ENCODE measurements at places on chromosomes 5 and 9.
A peak's percentile ranks its signal among the peaks of the same experiment; 100 is the strongest.

DNA sequence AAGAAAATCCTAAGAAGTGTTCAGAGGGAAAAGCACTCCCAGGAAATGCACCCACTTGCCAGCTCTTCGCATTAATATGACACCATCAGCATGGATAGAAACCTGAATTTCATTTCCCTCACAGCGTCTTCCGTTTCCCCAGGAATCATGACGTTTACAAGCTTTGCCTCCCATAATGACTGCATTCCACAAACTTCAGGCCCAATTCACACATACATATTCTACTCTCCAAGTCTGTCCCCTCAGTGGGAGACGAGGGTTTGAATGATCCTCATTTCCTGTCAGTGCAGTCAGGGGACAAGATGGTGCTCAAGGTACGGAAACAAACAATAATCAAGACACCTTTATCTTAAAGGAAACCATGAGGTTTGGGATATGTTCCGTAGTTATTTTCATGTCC is 44.9 kb upstream of the MAN2A1 start:
- no peak for DNase-seq

GRCh38 chr9:23537192-23538066 is 288.6 kb downstream of the ELAVL2 start:
- no peak for DNase-seq

GRCh38 chr5:171615705-171616640 is 169.6 kb upstream of the SMIM23 start:
- no peak for DNase-seq

DNA sequence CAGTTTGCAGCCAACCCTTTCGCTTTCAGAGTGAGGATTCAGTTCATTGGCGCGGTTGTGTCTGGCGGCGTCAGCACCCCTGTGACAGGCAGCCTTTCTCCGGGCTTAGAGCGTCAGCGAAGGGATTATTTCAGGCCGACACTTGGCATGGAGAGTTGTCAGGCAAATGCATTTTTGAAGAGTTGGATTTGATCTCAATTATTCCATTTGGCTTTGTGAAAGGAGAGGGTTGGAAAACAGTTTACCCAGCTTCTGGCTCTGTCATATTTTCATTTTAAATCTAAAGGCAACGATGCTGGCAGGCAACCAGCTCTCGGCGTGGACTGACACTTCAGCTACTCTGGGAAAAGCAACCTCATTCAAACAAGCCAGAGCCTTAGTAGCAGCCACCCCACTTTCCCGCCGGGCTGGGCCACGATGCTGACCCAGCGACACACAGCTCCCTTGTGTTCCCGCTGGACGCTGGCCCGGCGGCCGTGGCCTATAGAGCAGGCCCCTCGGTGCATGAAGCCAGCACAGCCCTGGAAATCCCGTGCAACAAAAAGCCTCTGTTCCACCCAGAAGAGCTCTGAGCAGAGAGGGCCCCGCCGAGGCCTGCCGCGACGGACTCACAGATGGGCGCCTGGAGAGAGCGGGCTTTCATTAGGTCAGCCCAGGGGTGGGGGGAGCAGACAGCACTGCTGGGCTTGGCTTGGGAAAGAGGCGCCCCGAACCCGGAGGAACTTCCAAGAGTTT is 28.9 kb upstream of the LPCAT1 start:
- no peak for DNase-seq

- DNase-seq, result peak; percentile 56
Observed at GRCh38 chr9:35675732-35676392, 2.1 kb downstream of the CA9 start.

- DNase-seq, result no peak
Observed at GRCh38 chr9:35935261-35935660, 22.7 kb downstream of the OR2S2 start.
